ENCODE measurements at places on chromosomes 2 and 18. TPM values are rescaled to one million over a fixed set of nuclear protein-coding genes. Genes with fewer than 3 reads are reported as not detected.

GRCh38 chr2:144707736-144708326 is 187.9 kb upstream of the ZEB2 start:
- DNase-seq, result no peak

- DNase-seq, result no peak
Observed at GRCh38 chr2:199433204-199433832, 24.4 kb downstream of the SATB2 start.

GRCh38 chr18:43830303-43830702 is 553.0 kb upstream of the SYT4 start:
- DNase-seq, result no peak

ELAC1 gene
- 8.9 TPM for total RNA-seq
